ENCODE measurements at places on chromosomes 5 and 9.

- DNase-seq: no peak
These were observed 148.0 kb downstream of the RORB start for GRCh38 chr9:74645007-74645639.

GRCh38 chr5:18749763-18750162 lies 1115.5 kb downstream of the TAF11L14 start:
- DNase-seq: no peak

- DNase-seq: no peak
These were observed 1.0 kb downstream of the SET start for GRCh38 chr9:128689820-128690683.

GRCh38 chr5:103587185-103587748 lies 24.7 kb upstream of the NUDT12 start:
- DNase-seq: peak; percentile 3

GRCh38 chr5:51039424-51040329 lies 343.6 kb upstream of the ISL1 start:
- DNase-seq: no peak

DNA sequence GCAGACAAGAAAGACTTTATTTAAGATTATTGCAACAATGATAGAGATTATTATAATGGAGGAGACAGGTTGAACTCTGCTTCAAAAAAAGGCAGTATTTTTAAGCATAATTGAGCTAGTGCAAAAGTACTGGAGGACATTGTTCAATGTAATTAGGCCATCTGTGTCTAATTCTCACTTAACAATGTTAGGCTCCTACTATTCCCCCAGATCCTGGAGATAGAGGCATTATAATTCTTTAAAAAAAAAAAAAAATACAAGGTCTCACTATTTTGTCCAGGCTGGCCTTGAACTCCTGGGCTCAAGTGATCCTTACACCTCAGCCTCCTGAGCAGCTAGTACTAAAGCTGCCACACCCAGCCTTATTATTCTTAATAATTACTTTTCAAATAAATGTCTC lies 193.4 kb upstream of the NUDT12 start:
- no peak for DNase-seq

GRCh38 chr5:1399737-1400136 lies 45.5 kb downstream of the SLC6A3 start:
- no peak for DNase-seq

GRCh38 chr5:82459626-82460025 lies 181.5 kb upstream of the RPS23 start:
- no peak for DNase-seq

GRCh38 chr5:55918087-55919035 lies 67.2 kb downstream of the IL31RA start:
- DNase-seq: no peak

- DNase-seq: no peak
These were observed 126.3 kb downstream of the KDM4C start for GRCh38 chr9:6884101-6884500.

DNA sequence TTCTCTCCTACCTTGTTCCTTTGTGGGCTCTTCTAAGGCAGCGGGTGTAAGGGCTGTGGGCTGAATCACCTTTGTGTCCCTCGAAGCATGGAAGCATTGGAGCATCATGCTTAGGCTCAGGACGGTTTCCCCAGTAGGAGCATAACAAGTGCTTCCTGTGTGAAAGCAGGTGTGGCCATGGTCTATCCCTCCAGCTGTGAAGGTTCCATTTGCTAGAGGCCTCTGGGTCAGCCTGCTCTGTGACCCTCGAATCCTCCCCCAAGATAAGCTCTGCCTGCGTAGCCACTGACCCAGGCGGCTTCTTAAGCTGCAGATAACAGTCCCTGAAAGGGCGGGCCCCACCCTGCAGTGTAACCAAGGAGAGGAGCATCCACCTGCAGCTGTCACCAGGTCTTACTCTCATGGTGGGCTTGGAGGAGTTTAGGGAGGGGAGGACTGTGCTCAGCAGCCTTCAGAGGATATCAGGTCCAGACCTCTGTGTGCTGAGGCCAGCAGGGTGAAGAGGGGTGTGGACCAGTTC lies 8.4 kb upstream of the NDST1 start:
- DNase-seq: no peak

- no peak for DNase-seq
These were observed 1310.8 kb upstream of the WWC1 start for GRCh38 chr5:166980666-166981065.

- DNase-seq: no peak
These were observed 159.7 kb upstream of the OTULINL start for GRCh38 chr5:14421851-14422250.

GRCh38 chr9:128250839-128251731 lies 24.7 kb downstream of the GOLGA2 start:
- no peak for DNase-seq

DNA sequence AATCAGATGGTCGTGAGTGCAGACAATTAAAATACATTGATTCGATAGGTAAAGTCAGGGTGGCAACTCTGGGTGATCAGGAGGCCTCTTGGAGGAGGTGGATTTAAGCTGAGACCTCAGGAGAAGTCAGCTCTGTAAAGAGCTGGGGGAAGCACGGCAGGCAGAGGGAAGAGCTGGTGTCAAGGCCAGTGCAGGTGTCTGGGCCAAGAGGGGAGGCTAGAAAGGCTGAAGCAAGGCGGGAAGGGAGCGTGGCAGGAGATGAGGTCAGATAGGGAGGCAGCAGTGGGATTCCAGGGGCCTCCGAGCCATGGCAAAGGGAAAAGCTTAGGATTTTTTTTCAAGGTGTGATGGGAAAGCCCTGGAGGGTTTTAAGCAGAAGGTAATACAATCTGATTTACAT lies 178.7 kb downstream of the FSTL4 start:
- no peak for DNase-seq

- DNase-seq: no peak
These were observed 5.3 kb downstream of the IL12B start for GRCh38 chr5:159324986-159325385.

- DNase-seq: no peak
These were observed 190.1 kb downstream of the GADD45G start for GRCh38 chr9:89794918-89795317.

DNA sequence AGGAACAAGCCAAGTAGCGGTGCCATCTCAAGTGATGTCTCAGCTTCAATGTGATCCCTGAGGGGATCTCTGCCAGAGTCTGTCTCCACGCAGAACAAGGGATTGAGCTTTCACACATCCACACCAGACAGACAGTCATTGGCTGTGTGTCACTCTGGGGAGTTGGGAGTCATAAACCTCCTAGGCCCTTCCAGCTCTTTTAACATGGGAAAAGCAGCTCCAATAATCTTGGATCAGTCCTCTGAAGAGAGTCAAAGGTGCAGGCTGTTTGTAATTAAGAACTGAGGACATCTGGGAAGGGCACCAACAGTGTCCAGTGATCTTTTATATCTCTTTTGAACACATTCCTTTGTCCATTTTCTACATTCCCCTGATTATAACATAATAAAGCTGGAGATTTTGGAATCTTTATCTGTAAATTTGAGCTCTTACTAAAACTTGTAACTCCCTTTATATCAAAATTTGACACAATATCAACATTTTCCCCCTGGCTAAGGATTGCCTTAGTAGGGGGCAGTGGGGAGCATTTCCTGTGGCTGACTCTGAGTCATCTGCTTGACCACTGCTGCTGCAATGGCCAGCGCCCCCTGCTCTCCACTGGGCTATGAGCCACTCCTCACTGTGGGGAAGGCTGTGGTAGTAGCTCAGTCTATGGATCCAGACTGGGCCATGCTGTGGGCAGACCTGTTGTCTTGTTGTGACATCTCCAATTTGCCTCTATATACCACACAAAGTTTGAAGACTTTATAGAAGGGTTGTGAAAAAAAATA lies 284.4 kb downstream of the OSTF1 start:
- no peak for DNase-seq

DNA sequence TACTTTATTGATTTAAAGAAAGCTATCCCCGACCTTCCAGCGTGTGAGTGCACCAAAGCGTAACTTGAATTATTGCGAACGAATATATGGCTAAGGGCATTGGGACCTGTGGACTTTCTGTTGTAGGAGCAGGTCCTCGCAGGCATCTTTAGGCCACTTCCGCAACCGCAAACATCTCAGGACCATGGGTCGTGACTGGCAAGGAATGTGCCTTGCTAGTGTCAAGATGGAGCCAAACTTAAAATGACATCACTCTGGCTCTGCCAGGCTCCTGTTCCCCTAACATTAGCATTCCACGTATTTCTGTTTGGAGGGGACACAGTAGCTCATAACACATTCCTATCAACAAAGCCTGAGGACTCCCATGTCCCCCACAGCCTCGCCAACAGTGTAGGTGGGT lies 44.1 kb upstream of the OLFM1 start:
- DNase-seq: no peak

- no peak for DNase-seq
These were observed 120.7 kb upstream of the SPATA31C2 start for GRCh38 chr9:88259001-88259400.

DNA sequence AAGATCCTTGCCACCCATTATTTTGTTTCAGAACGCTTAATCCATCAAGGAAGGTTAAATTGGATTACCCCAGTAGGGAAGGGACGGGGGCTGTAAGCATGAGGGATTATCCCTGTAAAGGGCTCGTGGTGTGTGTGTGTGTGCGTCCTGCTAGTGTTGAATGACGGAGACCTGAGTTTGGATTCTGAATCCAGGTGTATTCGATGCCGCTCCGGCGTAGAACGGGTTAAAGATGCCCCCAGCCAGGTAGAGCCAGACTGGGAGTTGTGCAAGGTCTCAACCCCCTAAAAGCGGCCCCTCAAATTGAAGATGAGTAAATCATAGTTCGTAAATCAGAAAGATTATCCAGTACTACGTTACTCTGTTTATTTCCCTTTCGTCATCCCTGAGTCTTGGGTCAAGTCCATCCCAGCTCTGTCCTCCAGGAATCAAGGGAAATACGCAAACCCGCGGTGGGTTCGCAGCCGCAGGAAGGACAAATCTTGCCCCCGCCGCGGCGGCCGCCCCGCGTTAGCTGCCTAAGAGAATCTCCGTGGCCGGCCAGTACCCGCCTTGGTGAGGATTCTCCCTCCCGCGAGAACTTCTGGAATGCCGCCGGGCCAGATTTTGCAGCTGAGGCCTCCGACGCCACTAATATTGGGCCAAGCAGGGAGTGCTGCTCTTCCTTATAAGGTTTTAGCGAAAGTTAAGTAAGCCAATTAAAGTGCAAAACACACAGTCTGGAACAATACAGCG lies 586 bp upstream of the MTAP start:
- DNase-seq: peak; percentile 65

- no peak for DNase-seq
These were observed 3.8 kb downstream of the PRRX2 start for GRCh38 chr9:129669141-129669718.

- no peak for DNase-seq
These were observed 87.2 kb upstream of the DMRT1 start for GRCh38 chr9:754150-754931.

- peak; percentile 16 for DNase-seq
These were observed 1092.0 kb downstream of the MAT2B start for GRCh38 chr5:164597293-164597900.

- no peak for DNase-seq
These were observed 129.1 kb upstream of the FBN2 start for GRCh38 chr5:128667152-128667551.

GRCh38 chr9:111114486-111114885 lies 76.2 kb upstream of the LPAR1 start:
- no peak for DNase-seq

GRCh38 chr5:149420545-149421371 lies 41.7 kb upstream of the IL17B start:
- DNase-seq: no peak

DNA sequence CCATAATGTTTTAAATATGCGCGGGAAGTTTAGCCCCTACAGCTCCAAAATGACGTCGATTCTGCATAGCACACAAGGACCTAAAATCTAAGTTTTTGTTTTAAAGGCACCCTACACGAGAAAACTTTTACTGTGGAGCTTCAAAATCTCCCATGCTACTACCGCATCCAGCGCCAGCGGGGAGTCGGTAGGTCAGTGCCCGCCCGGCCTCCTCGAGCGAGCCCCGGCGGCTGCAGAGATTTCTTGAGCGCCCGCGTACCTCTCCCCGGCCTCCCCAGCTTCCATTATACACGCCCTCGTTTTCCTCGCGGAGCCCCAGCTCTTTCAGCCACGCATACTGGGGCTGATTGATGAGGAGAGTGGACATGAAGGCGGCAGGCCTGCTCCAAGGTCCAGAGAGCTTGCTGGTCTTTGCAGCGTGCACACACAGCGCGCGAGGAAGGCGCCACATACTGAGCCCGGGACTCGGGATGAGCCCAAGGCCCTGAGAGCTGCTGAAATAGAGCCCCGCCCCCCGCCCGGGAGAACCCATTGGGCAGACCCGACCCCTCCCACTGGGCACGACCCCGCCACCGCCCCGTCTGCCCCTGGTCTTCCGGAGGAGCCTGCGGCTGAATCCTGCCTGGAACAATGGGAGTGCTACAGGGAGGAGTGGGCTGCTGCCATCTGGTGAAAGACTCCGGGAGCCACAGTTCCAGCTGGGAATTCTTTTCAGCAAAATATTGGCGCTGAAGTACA lies at the start of gene ALDH7A1:
Gene ALDH7A1, minus strand, starts transcription at position 472 of the 738 bp plus-strand sequence. Its CDS starts 21 bp downstream, at position 451.
- peak; percentile 92 for DNase-seq

DNA sequence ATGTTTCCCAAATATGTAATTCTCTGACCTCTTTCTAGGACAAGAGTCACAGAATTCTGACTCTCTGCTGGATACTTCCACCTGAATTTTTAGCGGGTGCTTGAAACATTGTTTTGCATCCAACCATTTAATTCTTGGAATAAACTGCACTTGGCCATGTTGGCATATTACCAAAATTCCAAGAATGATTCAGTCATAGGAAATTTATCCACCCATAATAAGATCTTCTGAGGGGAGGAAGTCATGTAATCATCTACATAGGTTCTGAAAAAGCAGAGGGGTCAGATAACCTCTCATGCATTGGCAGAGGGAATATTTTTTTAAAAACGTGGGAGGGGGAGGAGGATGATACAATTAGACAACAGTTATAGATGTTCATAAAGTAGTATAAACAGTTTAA lies 156.9 kb downstream of the PAM start:
- no peak for DNase-seq

- DNase-seq: no peak
These were observed 236.2 kb downstream of the SAXO1 start for GRCh38 chr9:18796696-18797270.

DNA sequence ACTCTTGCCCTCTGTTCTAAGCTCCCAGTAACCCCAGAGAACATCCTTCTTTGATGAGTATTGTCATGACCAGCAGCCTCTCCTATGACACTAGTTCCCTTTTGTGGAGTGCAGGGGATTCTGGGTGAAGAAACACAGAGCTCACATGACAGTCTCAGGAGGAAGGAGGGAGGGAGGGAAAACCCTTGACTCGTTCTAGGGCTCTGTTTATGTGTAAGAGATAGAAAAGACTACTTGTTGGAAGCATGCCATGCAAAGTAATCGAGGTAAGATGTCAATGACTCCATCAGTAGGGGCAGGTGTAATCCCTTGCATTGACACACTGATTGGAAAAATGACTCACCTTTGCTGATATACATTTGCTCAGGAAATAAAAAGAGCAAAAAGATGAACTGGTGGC lies 190.2 kb upstream of the ELL2 start:
- DNase-seq: no peak

Measured in NCI-H1694 (cell line).